IMR-90 (cell line): ENCODE measurements at places on chromosomes 5 and 9. TPM values are rescaled to one million over a fixed set of nuclear protein-coding genes. Genes with fewer than 3 reads are reported as not detected.

DNA sequence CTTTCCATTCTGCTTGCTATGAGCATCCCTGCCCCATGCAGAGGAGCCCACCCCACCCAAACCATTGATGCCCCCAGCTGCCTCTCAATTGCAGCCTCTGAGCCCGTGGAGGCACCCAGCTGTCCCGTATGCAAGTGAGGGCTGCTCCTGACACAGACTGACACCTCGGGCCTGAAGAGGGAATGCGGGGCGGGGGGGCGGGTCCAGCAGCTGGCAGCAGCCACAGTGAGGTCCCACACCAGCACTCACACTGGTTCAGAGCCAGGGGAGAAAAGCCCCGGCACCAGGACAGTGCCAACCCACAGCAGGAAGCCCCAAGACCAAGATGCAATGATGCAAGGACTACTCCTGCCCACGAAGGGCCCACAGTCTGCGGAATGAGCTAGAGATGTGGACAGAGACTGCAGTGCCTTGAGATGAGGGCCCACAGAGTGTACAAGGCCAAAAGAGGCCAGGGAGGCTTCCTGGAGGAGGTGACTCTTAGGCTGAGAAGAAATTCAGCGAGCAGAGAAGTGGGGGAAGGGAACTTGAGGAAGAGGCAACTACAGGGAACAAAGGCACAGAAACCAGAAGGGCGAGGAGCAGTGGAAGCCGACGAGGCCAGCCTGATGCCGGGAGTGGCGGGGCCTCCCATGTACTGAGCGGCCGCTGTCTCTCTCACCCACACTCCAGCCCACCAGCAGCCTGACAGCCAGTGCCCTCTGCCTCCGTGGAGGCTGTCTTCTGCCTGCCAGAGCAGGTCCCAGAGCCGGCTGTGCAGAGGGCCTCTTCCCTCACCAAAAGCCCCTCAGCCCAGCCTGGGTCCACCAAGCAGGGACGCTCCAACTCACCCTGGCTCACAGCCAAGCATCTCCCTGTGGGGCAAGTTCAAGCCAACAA, 9.2 kb downstream of the EEIG1 start:
- H3K27ac ChIP-seq, result no peak overlapping the region
- H3K36me3 ChIP-seq, result no peaks in the 10 kb centered on the region
- peaks cover 54% of the 10 kb centered on the region for H3K4me1 ChIP-seq
- no peak overlapping the region for H3K4me3 ChIP-seq

GRCh38 chr5:142977363-142978051, 207.3 kb downstream of the ARHGAP26 start:
- no peak overlapping the region for H3K4me3 ChIP-seq
- H3K36me3 ChIP-seq, result no peaks in the 10 kb centered on the region
- peak; percentile 94 for DNase-seq
- H3K27me3 ChIP-seq, result no peaks in the 10 kb centered on the region

DNA sequence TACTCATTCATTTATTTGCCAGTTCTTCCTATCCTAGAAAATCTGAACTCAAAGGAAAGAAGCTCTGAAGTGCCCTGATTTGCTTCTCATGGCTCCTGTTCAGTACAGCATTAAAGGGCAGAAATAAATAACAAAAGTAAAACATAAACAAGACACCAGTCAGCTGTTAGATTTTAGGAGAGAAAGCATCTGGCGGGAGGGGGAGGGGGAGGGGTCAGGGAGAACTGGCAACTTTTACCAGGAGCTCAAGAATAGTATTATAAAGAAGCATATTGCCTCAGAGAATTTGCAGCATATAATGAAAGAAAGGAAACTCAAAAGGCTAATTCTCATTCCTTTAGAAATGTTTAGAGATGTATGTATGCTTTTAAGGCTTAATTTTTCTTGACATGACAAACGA, 68.1 kb downstream of the SEMA6A start:
- H3K27me3 ChIP-seq, result peaks cover 7% of the 10 kb centered on the region; the same call in 1 of the 2 replicates
- no peak for DNase-seq
- H3K36me3 ChIP-seq, result no peaks in the 10 kb centered on the region
- peaks cover 2% of the 10 kb centered on the region; the same call in 1 of the 2 replicates for H3K4me1 ChIP-seq
- H3K4me3 ChIP-seq, result no peak overlapping the region

GRCh38 chr5:153256-153655, 38.0 kb upstream of the LRRC14B start:
- H3K4me3 ChIP-seq, result peak overlapping the region; percentile 2; the same call in 1 of the 2 replicates
- no peaks in the 10 kb centered on the region for H3K4me1 ChIP-seq
- peak; percentile 80 for DNase-seq

DNA sequence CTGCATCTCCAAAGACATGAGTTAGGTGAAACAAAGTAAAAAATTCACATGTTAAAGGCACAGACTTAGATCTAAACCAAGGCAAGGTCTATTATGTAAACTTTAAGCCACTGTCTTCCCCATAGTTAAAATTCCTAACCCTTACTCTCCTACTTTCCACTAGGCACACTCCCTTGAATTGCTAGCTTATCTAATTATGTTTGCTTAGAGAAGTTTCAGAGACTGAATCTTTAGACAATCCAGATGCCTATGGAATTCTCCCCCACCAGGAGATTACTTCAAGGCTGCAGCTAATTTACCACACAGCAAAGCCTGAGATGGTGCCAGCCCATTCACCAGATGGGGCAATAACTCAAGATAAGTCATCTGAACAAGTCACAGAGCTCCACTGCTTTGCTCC, 803.1 kb upstream of the COX7C start:
- no peak for DNase-seq
- no peaks in the 10 kb centered on the region for H3K36me3 ChIP-seq
- H3K27ac ChIP-seq, result no peak overlapping the region
- H3K4me3 ChIP-seq, result no peak overlapping the region
- H3K27me3 ChIP-seq, result no peaks in the 10 kb centered on the region
- no peaks in the 10 kb centered on the region for H3K4me1 ChIP-seq

The CER1 gene
- total RNA-seq, result not detected in 2 replicates

GRCh38 chr9:69420611-69421270, 95.7 kb downstream of the ENTREP1 start:
- H3K27me3 ChIP-seq, result no peaks in the 10 kb centered on the region; the same call in 1 of the 2 replicates
- no peak overlapping the region for H3K4me3 ChIP-seq
- DNase-seq, result no peak
- no peaks in the 10 kb centered on the region for H3K36me3 ChIP-seq
- H3K27ac ChIP-seq, result no peak overlapping the region
- H3K4me1 ChIP-seq, result no peaks in the 10 kb centered on the region

- no peak overlapping the region for H3K27ac ChIP-seq
- H3K4me1 ChIP-seq, result peaks cover 6% of the 10 kb centered on the region; the same call in 1 of the 2 replicates
- H3K27me3 ChIP-seq, result no peaks in the 10 kb centered on the region
- no peak for DNase-seq
Observed at GRCh38 chr9:22210262-22210661, 201.2 kb upstream of the CDKN2B start.

GRCh38 chr5:58069846-58070245, 390.0 kb downstream of the PLK2 start:
- no peaks in the 10 kb centered on the region for H3K36me3 ChIP-seq
- H3K27me3 ChIP-seq, result no peaks in the 10 kb centered on the region
- H3K4me1 ChIP-seq, result no peaks in the 10 kb centered on the region
- no peak overlapping the region for H3K4me3 ChIP-seq

- no peaks in the 10 kb centered on the region for H3K4me1 ChIP-seq
- H3K27me3 ChIP-seq, result no peaks in the 10 kb centered on the region
- H3K27ac ChIP-seq, result no peak overlapping the region
- DNase-seq, result peak; percentile 27
- H3K36me3 ChIP-seq, result no peaks in the 10 kb centered on the region
- no peak overlapping the region for H3K4me3 ChIP-seq
Observed at GRCh38 chr5:12023614-12024241, 119.5 kb upstream of the CTNND2 start.

DNA sequence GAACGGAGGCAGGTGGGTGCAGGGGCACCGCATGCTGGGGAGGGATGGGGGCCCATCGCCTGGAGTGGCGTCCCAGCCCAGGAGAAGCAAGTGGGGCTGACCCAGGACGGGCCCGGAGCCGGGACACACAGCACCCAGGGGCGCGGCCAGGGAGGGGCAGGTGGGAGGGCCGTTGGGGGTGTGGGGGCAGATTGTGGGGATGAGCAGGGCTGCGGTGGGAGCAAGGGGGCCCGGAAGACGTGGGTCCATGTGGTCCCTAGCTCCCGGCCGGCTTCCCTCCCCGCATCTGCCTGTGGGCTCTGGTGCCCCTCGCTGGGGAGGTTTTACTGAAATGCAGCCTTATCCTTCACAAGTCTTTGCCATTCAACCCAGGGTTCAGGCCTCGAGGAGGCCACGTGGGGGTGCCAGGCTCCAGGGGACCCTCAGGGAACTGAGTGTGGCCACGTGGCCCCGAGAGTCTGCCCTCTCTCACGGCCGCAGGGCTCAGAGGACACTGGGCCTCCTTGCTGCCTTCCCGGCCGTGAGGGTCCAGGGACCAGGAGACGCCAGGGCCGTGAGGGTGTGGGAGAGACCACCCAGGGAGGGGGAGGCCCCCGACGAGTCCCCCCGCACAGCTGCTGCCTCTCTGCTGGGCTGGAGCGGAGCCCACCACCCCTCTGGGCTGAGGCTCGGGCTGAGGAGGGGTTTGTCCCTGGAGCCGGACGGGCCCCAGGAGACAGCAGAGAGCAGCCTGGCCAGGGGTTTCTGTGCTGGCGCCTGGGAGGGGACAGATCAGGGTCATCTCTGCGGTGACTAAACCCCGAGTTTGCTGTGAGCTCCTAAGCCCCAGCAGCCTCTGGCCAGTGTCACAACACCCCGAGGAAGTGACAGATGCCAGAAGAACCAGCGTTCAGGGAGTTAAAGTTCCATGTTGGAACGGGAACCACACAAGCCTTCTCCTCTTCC, 35.2 kb downstream of the SLC9A3 start:
- H3K27ac ChIP-seq, result no peak overlapping the region
- no peak for DNase-seq
- no peak overlapping the region for H3K4me3 ChIP-seq

GRCh38 chr5:135091286-135091685, 57.3 kb upstream of the PITX1 start:
- peaks cover 2% of the 10 kb centered on the region; the same call in 1 of the 2 replicates for H3K27me3 ChIP-seq
- H3K27ac ChIP-seq, result no peak overlapping the region
- H3K4me3 ChIP-seq, result no peak overlapping the region

GRCh38 chr9:86836797-86837196, 110.5 kb downstream of the GAS1 start:
- H3K4me1 ChIP-seq, result no peaks in the 10 kb centered on the region; the same call in 1 of the 2 replicates
- no peak overlapping the region for H3K27ac ChIP-seq
- H3K4me3 ChIP-seq, result no peak overlapping the region

The OTULINL gene
- total RNA-seq, result 0.18 and 0.28 TPM in 2 replicates

DNA sequence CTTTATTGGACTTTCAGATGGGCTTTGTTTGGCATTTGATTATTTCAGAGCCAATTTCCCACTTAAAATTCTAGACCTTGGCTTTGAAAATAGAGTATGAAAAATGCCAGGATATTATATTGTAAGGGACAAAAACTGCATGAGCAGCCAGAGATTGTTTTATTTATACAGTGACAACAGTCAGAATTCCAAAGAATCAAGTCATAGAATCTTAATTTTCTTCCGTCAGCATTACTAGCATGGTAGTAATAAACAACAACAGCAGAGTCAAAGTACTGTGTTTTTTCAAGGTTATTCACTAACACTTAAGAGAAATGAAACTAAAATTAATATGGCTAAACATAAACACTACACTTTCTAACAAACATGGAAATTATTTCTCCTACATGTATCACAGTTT, 52.2 kb downstream of the MLLT3 start:
- H3K27ac ChIP-seq, result peak overlapping the region; percentile 88; the same call in 1 of the 2 replicates
- peaks cover 6% of the 10 kb centered on the region for H3K4me1 ChIP-seq
- DNase-seq, result peak; percentile 51
- no peak overlapping the region for H3K4me3 ChIP-seq
- no peaks in the 10 kb centered on the region for H3K36me3 ChIP-seq

GRCh38 chr5:3392306-3392939, 203.2 kb upstream of the IRX1 start:
- H3K27ac ChIP-seq, result no peak overlapping the region
- no peaks in the 10 kb centered on the region for H3K27me3 ChIP-seq
- H3K4me1 ChIP-seq, result no peaks in the 10 kb centered on the region
- no peaks in the 10 kb centered on the region for H3K36me3 ChIP-seq
- no peak overlapping the region for H3K4me3 ChIP-seq

DNA sequence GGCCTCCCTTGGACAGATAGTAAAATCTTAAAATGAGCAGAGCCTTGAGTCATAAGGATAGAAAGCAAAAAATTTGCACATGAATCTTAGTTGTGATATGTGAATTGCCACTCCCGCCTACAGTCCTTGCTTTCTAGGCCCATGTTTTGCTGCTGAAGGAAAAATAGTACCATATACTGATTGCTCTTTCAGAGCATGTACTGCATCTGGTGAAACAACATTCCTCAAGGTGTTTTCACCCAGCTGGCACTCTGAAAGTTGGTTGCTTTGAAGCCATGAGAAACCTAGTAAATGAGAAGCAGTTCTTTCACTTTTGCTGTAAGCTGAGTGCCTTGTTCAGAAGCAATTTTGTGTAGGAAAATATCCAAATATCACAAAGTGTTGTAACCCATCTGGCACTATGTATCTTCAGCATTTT, 10.3 kb downstream of the CDC37L1 start:
- no peak overlapping the region for H3K27ac ChIP-seq
- H3K4me1 ChIP-seq, result peaks cover 2% of the 10 kb centered on the region
- peak; percentile 31 for DNase-seq
- no peak overlapping the region for H3K4me3 ChIP-seq
- H3K36me3 ChIP-seq, result peaks cover 25% of the 10 kb centered on the region

- no peaks in the 10 kb centered on the region for H3K36me3 ChIP-seq
- DNase-seq, result no peak
- no peaks in the 10 kb centered on the region for H3K27me3 ChIP-seq
- no peaks in the 10 kb centered on the region for H3K4me1 ChIP-seq
Observed at GRCh38 chr5:23648656-23649055, 141.2 kb downstream of the PRDM9 start.
